ENCODE measurements at places on chromosomes 12 and 14. TPM values are rescaled to one million over a fixed set of nuclear protein-coding genes. Genes with fewer than 3 reads are reported as not detected.

Gene FICD
- total RNA-seq = 5.4 TPM

Gene PLCZ1
- not detected for total RNA-seq

- peak; percentile 5 for DNase-seq
Observed at GRCh38 chr14:47919997-47920396, 244.6 kb upstream of the MDGA2 start.

DNA sequence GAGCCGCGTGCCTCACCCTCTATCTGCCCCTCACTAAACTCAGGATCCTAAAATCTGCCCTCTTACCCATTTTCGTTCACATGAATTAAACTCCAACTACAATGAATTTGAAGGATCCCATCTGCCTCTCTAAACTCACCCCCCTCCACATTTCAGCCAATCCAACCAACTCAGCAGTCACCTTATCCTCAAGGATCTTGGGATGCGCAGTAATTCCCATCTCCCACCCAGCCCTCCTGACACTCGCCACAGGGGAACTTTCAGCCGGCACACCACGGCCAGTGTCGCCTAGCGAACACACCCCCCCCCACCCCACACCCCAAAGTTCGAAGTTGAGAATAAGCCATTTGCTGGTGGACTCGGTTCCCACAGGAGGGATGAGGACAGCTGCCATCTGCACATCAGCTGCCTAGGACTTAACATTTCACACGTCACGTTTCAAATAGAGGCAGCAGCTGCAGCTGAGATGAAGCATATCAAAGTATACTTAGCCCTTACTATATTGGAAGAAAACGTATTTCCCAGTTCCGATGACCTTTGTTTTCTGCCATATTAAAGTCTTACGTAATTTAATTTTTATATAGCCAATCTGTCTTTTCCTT is 8.7 kb upstream of the SELPLG start:
- DNase-seq = no peak
